Stimulated activated naive CD4-positive, alpha-beta T cell treated with Interleukin-2 at 50 U/mL for 16 hours (primary cell): ENCODE measurements at places on chromosomes 16 and 17.

- no peak for DNase-seq
Measured at GRCh38 chr16:50591800-50592771, 43.9 kb downstream of the NKD1 start.

DNA sequence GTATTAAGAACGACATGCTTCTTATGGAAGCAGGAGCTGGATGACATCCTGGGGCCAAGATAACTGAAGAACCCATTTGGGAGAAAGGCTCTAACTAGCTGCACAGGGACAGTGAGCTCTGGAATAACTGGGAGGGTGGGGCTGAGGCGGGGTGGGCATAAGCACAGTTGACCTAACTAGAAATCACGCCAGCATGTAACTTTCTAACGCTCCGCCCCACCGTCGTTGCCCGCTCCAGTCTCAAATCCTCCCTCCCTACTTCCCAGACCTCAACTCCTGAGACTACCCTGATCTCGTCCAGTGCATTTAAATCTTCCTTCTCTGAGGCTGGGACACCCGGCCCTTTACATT lies 436 bp downstream of the PHB1 start:
- DNase-seq = no peak

DNA sequence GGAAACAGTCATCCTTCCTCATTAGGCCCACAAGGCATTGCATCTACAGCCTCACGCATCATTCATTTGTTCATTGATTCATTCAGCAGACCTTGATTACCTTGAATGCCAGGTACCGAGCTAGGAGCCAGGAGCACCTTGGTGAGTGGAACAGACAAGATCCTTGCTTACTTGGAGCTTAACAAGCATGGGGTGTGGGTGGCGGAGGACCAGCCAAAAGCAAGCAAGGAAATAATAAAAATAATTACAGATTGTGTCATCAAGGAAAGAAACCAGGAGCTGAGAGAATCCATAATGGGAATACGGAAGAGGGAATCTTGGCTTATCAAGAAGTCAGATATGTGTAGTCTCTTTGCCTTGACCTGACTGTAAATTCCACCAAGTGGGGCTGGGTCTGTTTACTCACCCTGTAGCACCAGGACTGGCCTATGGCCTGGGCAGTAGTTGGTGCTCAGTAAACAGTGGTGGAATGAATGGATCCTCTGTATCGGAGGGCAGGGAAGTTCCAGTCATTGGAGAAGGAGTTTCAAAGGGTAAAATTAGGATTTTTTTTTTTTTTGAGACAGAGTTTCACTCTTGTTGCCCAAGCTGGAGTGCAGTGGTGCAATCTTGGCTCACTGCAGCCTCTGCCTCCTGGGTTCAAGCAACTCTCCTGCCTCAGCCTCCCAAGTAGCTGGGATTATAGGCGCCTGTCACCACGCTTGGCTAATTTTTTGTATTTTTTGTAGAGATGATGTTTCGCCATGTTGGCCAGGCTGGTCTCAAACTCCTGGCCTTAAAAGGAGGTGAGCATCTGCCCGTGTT lies 157.7 kb downstream of the MSI2 start:
- no peak for DNase-seq

- DNase-seq = peak; percentile 14
Measured at GRCh38 chr16:48231727-48232492, 12.2 kb upstream of the LONP2 start.

DNA sequence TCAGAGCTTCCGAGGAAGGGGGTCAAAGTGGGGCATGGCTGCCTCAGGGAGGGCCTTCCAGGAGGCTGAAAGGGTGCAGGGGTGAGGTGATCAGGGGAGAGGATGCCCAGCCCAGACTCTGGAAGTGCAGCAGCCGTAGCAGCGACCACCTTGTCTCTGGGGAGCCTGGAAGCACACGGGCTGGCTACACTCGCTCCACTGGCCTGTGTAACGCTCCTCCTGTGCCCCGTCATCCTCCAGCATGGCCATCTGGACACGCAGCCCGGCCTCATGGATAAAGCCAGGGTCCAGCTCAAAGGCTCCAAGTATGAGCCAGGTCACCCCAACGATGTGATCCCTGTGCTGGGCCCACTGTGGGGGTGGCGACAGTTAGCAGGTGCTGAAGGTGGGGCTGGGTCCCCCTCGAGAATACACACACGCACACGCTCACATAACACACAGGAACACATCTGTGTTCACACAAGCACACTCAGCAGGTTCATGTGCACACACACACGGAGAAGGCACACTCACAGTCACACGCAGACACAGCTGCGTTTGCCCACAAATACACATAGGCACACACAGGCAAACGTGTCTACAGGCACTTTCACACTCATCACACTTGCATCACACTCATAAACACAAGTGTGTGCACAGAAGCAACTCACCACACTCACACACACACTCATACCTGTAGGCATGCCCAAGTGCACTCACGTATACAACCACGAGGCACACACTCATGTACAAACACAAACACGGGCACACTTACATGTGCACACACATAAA lies 19.3 kb downstream of the POLR3K start:
- DNase-seq = no peak

DNA sequence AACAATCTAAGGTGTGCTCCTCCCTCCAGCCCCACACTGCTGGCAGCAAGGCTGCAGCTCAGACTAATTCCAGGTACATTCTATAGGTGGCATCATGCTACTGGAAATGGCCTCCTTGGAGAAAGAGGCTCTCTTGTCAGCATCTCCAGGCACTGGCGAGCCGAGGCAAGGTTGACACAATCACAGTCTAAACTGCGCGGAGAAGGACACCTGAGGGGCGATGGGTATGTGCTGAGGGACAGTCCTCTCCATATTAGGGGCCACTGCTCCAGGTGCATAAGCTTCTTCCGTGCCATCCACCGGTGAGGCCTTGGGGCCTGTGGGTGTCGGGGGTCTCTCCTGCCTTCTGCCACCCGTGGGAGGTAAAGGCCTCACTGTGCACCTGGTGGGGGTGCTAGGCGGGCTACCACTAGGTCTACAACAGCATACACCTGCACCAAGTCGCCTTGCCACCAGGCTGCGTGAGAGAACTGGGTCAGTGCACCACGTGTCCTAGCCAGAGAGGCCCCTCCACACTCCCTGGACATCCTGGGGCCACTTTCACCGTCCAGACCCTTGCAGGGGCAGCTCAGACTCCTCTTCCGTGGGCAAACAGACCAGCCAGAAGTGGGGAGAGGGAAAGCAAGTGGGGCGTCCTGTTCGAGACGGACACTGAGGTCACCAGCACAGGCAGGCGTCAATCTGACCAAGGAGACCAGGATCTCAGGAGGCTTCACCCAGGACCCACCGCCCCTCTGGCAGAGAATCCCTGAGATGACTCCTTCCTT lies 12.1 kb upstream of the CBX8 start:
- DNase-seq = no peak

- DNase-seq = no peak
Measured at GRCh38 chr17:79496422-79497005, 114.3 kb downstream of the RBFOX3 start.

GRCh38 chr17:81612172-81612970 lies 24.5 kb downstream of the NPLOC4 start:
- DNase-seq = no peak

DNA sequence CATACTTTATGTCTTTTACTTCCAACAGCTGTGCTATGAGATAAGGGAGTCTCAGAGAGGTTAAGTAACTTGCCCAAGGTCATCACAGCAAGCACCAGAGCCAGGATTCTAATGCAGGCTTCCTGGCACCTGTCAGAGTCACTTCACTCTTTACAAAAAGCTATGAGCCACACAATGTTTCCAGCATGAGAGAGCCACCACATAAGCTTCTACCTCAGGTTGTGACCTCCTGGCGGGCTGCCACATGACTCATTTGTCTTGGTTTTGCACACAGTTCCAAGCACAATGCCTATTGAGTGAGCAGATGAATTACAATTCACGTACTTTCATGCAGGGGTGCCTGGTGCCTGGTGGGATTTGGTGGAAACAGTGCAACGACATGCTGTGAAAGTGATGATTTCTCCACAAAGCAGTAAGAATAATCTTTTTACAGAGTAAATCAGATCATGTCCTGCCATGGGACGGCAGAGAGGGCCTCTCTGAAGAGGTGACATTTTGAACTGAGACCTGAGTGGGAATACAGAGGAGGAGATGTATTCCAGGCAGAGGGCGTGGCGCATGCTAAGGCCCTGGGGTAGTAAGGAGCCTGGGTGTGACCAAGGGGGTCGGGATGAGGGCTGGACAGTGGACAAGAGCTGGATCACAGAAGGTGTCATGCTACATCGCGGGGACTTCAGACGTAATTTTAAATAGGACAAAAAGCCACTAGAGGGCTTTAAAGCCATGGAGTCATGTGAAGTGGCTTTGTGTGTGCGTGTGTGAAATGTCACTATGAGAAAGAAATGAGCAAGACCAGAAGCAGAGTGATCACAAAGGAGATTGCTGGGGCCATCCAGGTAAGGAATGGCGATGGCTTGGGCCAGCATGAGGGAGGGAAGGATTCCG lies 53.4 kb downstream of the CACNG3 start:
- DNase-seq = peak; percentile 2

DNA sequence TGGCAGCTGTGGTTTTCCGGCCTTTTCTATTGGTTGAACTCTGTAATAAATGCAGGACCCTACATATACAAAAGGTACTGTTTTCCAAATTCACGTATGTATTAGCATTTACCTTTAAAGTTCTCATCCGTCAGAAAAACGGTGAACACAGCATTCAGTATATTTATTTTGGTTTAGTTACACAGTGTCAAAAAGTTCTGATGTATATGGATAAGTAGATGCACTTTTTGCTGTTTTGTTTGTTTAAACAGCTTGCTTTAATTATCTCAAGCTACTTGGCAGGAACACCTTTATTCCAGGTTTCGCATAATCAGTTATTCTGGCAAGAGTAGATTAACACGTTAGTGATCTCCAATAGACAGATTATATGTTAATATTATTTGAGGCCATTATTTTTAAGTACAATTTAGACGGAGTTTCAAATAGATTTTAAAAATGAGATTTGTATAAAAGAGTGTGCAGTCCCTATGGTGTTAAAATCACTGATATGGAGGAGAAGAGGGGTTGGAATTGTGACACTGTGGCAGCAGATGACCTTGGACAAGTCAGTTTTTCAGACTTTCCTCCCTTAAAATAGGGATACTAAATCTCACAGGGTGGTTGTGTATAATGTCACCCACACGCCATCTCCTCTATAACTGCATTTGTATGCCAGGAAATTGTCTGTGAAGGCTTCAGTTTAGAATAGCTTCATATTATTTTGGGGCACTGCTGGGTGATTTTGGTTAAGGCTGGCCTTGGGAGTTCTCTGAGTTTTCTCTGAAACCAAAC lies 2.1 kb downstream of the HERPUD1 start:
- no peak for DNase-seq

- peak; percentile 87 for DNase-seq
Measured at GRCh38 chr17:2593821-2594721, 617 bp downstream of the PAFAH1B1 start.

DNA sequence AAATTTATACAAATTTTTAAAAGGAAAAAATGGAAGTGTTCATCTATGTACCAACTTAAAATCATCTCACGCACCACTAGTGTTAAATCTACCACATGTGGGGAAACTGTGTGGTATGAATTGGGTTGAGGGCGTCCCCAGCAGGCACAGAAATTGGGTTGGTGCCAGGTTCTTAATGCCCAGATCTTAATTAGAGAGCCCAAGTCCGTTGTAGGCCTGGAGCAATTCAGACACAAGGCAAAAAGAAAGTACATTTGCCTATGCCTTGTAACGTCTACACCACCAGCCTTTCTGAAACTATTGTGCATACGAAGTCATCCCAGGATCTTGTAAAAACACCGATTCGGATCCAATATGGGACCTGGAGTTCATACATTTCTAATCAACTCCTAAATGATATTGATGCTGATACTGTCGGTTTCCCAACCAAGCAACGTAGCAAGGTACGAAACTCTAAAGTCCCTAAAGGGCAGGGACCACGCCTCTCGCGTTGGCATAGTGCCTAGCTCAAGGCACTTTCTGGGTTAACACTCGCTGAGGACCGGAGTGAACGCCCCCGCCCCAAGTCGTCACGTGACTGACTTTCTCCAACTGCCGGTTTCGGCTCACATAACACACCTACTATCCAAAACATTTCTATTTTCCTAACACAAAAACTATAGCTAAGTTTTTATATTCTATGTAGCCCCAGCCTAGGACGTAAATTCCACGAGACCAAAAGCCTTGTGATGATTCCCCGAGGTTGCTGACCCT lies 945 bp upstream of the UQCRC2 start:
- DNase-seq = peak; percentile 81

DNA sequence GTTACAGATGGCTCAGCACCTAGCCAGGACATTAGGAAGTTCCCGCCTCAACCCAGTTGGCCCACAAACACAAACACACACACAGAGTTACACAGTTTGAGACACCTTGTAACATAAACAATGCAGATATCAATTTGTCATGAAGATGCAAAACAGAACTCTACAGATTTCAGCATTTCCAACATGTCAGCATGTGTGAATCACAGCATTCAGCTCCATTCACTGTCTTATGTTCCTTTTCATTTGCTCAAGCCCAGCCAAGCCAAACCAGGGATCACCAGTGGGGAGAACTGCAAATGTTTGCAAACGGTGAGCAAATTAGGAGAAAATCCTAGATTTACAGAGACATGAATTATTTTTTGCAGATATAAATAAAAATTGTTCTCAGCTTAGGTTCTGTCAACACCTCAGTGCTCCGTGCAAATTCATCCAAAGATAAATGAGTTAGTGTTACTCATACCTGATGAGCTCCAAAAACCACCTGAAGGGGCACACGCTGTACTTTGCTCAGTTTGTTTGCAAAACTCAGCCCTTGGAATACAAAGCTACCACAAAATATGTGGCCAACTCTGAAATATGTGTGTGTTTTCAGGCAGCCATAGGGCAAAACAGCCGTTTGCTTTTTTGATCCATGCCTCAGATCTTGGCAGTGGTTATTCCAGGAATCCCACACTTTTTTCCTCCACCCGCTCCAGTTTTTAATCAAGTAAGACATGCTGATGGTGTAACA lies 16.3 kb upstream of the COX10 start:
- DNase-seq = no peak

GRCh38 chr17:49557312-49558024 lies 18.2 kb upstream of the NXPH3 start:
- DNase-seq = peak; percentile 7

DNA sequence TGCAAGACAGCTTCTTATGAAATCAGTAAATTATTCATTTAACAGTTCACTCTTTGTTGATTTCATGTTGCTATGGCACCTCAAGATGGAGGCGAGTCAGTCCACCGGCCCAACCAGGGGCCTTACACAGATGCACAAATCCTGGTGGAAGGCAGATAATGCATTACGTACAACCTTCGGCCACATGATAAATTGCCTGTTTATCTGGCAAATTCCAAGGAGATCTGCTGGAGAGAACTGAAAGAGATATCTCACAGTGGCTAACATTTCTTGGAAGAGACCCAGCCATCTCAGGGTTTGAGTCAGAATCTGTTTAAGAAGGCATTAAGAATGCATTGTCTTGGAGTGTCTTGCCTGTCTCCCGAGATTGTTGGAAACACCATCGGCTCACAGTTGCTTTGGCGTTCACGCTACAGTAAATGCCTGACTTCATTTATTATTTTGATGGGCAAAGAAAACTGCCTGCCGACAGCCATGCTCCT lies 225.6 kb downstream of the MSI2 start:
- DNase-seq = no peak

- no peak for DNase-seq
Measured at GRCh38 chr17:72995008-72995656, 97.4 kb downstream of the SLC39A11 start.

- DNase-seq = no peak
Measured at GRCh38 chr17:60863892-60864707, 186.4 kb downstream of the BCAS3 start.

GRCh38 chr17:70107904-70108565 lies 33.0 kb downstream of the KCNJ16 start:
- no peak for DNase-seq
